ENCODE measurements at places on chromosomes 11 and 22.

DNA sequence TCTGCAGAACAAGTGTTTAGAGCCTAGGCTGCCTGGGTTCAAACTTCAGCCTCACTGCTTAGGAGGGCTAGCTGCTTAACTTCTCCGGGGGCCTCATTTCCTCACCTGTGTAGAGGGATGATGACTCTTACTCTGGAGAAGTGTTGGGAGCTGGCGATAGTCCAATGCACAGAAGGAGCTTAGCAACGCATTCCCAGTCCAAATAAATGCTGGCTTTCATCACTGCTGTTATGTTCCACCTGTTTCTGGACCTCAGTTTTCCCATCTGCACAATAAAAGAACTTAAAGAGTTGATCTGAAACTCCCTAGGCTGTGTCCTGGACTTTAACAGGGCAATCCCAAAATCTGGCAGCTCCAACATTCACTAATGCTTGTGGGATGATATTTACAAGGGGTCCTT, 337.8 kb downstream of the MIAT start:
- no peak for DNase-seq

DNA sequence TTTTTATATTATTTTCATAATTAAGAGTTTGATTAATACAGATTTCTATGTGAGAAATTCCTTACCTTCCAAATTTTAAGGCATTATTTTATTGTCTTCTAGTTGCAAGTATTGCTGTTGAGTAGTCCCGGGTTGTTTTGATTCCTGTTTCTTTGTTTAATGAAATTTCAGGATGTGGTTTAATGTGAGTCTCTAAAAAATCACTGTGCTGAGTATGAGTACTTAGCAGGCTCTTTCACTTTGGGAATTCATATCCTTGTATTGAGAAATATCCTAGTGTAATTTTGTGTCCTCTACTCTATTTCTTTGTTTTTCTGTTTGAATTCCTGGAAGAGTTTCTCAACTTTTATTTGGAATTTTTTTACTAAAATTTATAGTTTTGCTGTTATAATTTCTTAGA, 113.2 kb downstream of the TMEM135 start:
- DNase-seq: no peak

GRCh38 chr22:40578171-40578570, 58.3 kb downstream of the MRTFA start:
- no peak for DNase-seq

DNA sequence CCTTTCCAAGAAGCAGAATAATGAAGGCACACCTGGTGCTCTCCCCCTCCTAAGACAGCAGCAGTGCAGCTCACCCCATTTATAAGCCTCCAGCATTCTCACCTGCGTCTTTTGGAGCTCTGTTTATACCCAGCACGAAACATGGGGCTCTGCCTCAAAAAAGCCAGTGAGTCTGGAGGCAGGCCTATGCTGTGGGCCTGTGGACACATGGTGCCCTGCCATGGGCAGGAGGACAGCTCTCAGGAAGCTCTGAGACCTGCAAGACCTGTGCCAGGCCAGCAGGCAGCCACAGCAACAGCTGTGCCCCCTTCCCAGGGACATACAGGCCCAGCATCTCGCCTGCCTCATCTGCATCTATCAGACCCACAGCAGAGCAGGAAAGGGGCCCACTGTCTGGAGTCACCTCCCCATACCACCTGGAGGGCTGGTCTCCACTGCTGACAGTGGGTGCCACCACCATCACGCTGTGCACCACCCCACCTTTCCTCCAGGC, 64.2 kb downstream of the DGCR2 start:
- no peak for DNase-seq

GRCh38 chr11:57566005-57566904, 1.2 kb downstream of the UBE2L6 start:
- peak; percentile 46 for DNase-seq

DNA sequence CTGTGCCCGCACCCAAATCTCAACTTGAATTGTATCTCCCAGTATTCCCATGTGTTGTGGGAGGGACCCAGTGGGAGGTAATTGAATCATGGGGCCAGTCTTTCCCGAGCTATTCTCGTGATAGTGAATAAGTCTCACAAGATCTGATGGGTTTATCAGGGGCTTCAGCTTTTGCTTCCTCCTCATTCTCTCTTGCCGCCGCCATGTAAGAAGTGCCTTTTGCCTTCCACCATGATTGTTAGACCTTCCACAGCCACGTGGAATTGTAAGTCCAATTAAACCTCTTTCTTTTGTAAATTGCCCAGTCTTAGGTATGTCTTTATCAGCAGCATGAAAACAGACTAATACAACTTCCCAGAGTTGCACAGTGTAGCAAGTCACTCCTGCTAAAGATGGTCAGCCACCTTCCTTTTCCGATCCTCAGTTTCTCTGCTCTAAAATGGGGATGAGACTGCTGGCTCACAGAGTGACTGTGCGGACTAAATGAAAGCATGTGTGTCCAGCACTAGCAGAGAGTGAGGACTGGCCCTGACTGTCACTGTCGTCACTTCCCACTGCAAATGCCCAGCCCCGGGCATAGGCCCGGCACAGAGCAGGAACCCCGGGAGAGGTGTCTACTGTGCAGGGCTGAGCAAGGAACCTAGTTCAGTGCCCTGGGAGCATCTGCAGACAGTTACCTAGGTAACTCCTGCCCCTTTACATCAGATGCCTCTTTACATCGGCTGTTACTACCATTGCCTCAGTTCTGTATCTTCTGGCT, 9.5 kb downstream of the TSKU start:
- DNase-seq: no peak

DNA sequence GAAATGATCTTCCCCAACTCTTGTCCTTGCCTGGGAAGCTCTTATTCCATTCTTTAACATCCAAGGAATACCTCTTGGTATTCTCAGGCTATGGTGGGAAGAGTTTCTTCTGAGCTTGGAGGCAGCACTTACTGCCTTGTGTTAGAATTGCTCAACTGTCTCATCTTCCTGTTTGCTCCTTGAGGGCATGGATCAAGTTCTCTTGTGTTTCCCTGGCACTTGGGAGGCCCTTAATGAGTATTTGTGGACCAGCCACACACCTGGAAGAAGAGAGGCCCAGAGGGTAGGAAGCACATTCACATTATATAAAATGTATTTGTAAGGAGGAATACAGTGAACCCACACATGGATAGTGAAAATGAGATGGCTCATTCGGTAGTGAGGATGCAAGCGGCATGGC, 3.4 kb upstream of the SORL1-AS1 start:
- DNase-seq: no peak

DNA sequence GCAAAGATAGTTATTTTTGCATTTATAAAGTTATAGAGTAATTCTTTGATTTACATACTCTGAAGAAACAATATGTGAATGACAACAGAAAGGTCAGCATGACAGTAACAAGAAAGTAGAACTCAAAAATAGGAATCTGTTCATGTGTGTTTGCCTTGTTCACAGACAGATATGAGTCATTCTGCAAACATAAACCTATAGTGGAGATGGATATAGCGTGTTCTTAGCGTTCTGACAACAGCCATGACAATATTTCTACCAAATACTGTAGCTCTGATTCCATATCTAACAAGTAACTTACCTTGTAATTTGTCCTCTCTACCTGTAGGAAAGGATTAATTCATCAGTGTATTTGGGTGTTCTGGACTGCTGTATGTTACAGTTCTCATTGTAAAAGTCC, 208.5 kb upstream of the MTMR2 start:
- DNase-seq: no peak

GRCh38 chr22:41995211-41995610, 3.4 kb upstream of the WBP2NL start:
- DNase-seq: no peak

- DNase-seq: no peak
Observed at GRCh38 chr22:38793317-38793716, 626 bp downstream of the DNAL4 start.

DNA sequence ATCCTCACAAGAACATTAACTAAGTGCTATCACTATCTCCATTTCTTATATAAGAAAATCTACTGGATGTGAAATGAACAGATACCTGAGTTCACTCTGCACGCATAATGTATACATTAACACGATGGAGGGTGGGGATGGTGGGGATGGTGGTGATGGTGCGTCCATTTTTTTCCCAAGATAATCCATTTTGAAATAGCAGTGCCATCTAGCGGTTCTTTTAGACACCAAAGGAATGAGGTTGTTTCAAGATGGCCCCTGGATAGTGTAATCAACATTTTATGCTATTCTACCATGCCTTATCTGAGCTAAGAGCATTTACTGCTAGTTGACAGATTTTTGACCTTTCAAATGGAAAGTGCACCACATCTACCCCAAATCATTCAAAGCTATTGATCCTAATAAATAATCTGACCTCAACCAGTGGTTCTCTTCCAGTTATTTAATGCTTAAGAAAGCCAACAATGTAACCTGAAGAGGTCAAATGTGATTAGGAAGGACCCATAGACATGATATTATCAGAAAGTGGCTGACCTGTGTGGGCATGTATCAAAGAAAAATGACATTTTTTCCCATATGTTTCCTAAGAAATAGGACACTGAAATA, 714.7 kb upstream of the TENM4 start:
- DNase-seq: peak; percentile 52

GRCh38 chr11:18172666-18173065, at the start of gene MRGPRX4:
TSS of gene MRGPRX4 (plus strand) at chr11:18172837. CDS start at chr11:18173257, 420 bp downstream.
- DNase-seq: no peak

- DNase-seq: no peak
Observed at GRCh38 chr22:46792841-46793261, 30.4 kb downstream of the TBC1D22A start.

DNA sequence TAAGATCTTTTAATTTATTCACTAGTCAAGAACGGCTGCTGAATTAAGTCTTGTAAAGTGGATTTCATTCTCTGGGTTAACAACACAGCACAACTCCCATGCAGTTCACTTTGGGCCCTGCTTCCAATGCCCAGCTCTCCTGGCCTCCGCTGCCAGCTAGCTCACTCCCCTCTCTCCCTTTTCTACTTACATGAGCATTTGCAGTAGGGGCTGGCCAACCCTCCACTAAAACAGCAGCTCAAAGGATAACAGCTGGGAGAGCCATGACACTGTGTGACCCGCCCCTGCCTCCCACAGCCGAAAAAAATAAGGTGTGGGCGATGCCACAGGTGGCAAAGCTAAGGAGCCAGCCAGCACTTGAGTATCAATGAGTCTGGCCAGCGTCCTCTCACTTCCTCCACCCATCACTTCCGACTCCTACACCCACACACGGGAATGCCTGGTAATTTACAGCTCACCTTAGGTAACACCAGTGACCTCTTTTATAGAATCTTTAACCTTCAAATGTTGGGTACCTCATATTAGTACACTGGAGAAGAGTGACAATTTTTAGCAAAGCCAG, 56.8 kb downstream of the DGCR2 start:
- no peak for DNase-seq

- DNase-seq: no peak
Observed at GRCh38 chr11:126140926-126141280, 70.5 kb downstream of the RPUSD4 start.

GRCh38 chr22:20566420-20567260, 59.2 kb downstream of the MED15 start:
- DNase-seq: no peak

DNA sequence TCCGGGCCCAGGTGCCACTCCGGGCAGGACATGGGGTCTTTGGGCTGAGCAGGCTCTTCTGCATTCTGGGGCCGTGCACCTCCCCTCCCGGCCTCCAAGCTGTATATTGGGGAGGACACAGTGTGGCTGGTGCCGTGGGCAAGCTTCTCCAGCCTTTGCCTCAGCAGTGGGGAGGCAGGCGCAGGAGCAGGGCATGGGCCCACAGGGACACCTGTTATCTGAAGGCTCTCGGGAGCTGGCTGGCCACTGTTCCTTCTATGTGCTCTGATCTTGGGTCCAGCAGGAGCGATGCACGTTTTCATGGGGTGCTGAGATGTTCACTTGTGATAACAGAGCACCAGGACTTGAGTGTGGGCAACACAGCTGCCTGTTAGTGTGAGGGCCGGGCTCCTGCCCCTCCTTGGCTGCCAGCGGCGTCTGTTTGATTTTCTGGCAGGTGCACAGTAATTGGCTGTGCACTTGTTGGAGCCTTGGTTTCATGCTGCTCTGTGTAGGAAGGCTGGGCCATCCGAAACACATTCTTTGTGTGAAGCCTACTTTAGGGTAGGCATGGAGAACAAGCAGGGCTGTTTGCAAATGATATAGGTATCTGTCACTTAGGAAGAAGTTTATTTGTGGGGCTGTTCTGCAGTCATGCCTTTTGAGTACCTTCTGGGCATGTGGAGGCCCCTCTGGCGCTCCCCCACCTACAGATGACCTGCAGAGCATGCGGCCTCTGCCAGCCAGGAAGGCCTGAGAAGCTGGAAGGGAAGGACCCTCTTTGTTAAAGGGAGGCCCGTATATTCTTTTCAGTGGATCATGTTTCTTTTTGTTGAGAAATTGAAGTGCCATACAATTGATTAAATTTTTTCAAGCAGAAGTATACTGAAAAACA, 201.5 kb downstream of the TBC1D22A start:
- DNase-seq: no peak

DNA sequence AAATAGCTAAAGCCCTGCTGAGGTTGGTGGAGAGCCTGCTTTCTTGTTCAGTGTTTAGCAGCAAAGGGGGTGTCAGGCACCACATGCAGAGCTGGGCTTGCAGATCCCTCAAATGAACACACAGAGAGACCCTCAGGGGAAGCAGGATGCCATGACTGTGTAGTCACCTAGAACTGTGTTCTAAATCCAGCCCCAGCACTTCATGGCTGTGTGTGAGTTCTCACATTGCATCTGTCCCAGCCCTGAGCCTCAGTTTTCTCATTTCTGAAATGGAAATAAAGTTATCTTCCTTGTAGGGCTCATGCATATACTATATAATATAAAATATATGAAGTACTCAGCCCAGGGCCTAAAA, 47.1 kb downstream of the CWC15 start:
- no peak for DNase-seq

- DNase-seq: no peak
Observed at GRCh38 chr11:59814021-59814420, 3.4 kb upstream of the MRPL16 start.

DNA sequence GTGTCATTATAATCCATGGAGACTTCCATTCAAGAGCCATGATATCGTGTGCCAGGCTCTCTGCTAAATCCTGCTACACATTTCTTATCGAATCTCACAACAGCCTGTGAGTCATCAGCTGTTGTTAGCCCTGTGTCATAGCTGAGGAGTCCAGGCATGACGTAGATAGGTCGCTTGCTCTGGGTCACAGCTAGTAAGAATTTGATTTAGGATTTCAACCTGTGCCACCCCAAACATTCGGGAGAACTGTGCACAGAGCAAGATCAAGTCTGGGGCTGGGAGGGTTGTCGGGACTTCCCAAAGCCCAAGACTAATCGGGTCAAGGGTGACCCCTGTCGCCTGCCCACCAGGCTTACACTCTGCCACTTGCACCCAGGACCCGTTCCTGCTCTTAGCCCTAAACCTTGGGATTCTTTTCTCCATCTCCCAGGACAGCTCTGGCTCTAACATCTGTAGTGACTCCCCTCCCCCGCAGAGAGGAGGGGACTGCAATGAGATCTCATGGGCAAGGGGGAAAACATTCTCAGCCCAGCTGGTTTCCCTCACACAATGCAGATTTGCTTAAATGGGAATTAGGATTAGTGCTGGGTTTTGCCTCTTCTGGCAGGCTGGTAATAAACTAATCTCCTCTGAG, 34.3 kb downstream of the TSPAN18 start:
- DNase-seq: peak; percentile 22

GRCh38 chr22:43085658-43086606, 3.3 kb downstream of the TTLL1 start:
- no peak for DNase-seq

- no peak for DNase-seq
Observed at GRCh38 chr11:28690746-28691145, 582.6 kb downstream of the METTL15 start.

GRCh38 chr11:130131961-130132850, 27.4 kb upstream of the ST14 start:
- no peak for DNase-seq

Measured in SW 1271 (cell line).